Fibroblast of skin of left biceps (primary cell): ENCODE measurements at places on chromosomes 7 and 10.

GRCh38 chr7:91265693-91266066 lies 1.4 kb downstream of the FZD1 start:
- DNase-seq: no peak

DNA sequence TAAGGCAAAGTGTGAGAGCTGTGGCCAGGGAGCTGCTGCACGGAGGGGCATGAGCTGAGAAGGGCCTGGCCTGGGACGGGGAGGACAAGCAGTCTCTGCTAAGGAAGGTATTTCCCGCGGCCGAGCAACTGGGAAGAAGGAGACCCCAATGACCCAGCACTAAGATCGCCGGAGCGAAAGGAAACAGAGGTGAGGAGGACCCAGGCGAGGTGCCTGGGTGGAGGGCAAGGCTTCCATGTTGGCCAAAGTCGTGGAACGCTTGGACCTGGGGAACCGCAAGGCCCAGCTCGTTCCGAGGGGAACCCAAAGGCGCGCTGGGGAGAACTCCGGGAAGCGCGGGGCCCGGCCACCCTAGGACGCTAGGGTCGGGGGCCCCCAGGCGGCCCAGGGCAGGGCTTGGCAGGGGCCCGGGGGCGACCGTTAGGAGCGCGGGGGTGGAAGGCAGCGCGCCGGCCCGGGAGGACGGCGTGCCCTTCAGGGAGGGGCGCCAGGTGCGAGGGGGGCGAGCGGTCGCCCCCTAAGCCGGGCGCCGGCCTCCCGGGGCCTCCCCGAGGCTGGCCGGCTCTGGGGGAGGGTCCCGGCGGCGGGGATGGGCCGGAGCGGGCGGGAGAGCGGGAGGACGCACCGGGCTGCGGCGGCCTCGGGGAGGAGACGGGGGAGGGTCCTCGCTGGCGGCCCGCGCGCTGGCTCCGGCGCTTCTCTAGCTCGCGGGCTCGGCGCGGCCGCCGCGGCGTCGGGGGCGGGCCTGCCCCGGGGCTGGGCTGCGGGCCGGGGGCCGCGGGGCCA lies 545 bp downstream of the GIGYF1 start:
- no peak for DNase-seq

GRCh38 chr10:118237930-118238329 lies 104.2 kb downstream of the FAM204A start:
- no peak for DNase-seq

DNA sequence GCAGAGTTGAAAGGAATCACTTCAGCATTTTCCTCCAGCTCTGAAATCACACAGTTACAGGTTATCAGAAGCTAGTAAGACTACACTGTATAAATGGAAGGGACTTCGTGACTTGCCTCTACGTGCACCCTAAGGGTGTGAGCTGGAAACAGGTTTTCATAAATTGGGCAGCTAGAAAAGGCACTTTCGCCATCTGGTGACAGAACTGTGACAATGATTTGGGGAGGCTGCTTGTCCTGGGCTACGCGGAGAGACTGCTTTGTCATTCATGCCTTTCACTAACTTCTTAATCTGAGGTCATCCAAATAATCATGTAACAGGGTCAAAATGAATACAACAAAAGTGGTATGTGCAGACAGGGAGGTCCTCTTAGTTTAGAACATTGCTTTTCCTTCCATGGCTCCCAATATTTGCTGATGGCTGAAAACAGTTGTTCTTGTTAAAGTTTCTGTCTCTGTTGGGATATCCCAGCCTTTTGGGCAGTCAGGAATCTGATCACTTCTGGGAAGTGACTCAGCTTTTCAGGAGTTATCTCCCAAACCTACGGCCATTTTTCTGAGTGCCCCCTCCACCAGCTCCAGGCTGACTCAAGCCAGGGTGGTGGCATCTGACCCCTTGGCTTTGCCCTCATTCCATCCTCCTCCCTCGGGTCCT lies 17.8 kb downstream of the VWC2 start:
- no peak for DNase-seq

GRCh38 chr7:14478834-14479510 lies 423.6 kb downstream of the DGKB start:
- no peak for DNase-seq

DNA sequence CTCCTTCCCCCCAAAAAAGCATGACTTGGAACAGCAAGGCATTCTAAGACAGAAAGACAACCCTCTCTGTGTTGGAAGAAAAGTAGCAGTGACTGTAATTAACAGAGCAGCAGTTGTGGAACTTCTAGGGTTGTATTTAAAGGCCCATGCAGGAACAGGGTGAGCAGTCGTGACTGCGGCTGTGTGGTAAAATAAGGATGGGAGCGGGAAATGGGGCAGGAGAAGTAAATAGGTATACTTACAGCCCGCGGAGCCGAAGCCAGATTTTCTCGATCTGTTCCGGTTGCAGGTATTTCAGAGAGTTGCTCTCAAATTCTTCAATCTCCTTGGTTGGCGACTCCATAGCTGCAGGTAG lies 179 bp downstream of the PDE1C start:
- DNase-seq: no peak

- DNase-seq: no peak
Observed at GRCh38 chr10:90779548-90779947, 78.3 kb downstream of the HTR7 start.

DNA sequence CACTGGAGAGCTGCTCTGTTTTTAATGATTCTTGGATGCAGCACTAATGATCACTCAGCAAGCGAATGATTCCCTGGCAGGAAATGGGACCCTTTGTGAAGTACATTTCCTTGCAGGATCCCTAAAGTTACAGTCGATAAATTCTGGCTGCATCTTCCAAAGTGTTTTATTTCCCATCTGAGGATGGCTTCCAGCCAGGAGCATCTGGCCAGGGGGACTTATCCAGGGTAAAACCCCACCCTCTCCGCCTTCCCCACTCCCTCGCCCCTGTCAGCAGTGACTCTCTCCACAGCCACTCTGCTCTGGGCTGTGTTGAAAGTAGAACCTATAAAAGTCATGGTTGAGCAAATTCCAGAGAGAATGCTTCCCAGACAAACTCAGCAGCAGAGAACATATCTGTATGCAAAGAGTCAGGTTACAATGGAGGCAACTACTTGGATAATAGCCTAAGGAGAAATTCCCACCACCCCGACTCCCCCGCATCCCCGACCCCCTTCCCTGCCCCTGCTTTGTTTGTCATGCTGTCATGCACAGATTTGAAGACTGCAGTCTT lies 111.0 kb upstream of the ANLN start:
- DNase-seq: peak; percentile 88

DNA sequence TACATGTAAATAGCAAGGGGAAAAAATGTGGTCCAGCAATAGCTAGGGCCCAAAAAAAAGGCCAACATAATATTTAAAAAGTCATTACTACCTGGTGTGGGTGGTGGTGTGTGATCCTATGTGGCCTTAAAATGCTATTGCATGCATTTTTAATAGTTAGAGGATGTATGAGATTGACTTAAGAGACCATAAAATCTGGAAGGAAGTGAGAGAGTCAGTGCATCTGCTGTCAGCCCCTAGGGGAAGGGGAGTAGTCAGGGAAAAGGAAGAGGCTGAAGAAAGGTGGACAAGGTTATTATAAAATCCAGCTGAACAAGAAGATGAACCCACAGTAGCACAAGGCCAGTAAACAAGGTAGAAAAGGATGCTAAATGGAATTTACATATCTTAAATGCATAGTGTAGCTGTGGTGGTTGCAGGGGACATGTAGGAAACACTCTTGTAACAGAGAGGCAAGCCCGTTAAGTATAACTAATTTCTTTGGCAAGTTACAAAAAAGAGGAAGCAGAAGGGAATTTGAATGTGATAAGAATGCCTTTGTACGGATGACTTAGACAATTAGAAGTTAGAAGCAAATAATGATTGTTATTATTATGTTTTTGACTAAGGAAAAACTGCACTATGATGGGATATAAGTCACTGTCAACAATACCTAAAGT lies 11.9 kb upstream of the NDUFA5 start:
- DNase-seq: no peak

DNA sequence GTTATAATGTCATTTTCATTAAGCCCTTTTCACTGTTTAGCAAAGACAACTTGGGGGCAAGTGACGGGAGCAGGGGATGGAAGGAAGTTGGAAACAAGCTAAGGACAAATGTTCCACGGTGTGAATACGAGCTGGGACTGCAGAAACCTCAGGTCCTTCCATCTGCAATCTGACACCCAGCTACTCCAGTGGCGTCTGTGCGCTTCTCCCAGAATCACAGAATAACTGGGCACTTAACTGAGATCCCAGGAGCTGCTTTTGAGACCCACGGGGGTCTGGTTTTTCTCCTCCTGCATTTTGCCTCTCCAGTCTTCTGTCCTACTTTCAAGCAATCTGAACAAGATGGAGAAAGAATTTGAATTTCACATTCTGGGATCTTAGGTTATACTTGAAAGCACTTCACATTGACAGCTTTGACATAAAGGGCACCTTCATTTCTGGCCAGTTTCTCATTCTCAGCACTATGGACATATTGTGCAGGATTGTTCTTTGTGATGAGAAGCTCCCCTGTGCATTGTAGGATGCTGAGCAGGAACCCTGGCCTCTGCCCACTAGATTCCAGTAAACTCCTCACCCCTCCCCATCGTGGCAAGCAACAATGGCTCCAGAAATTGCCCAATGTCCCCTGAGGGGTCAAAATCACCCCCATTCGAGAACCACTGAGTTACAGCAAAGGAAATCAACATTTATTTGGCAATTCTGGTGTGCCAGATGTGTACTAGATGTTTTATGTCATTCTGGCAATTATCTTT lies 194.1 kb downstream of the CACNB2 start:
- no peak for DNase-seq

DNA sequence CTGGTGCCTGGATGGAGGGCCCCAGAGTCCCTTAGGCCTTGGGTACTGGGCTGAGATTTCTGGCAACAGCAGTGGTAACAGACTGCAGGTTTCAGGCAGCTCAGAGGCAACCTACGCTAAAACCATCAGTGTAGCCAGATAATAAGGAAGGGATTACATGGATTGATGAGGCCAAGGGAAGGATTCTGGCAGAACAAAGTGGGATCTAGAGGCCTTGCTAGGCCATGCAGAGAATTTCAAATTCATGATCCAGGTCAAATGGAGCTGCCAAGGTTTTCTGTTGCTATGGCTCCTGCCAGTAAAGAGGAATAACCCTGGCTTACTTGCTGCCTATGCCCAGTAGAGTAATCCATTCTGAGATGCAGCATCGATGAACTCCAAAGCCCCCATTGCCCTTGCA lies 445.7 kb downstream of the ADRA2A start:
- no peak for DNase-seq

DNA sequence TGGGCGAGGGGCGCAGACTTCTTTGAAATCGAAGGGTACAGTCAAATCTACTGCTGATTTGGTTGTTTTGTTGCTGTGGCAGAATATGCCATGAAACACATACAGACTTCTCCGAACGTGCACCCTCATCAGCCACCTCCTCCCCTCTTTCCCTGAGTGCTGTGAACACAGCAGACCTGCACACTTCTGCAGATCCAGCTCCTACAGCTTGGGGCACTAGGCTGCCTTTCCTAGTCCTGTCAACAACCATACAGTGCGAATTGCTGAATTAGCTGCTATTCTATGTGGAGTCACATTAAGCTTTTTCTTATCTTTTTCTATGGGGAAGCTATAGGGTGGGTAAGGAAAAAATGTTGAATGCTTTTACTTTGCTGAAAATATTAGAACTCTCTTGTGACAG lies 57.5 kb downstream of the COL17A1 start:
- no peak for DNase-seq

DNA sequence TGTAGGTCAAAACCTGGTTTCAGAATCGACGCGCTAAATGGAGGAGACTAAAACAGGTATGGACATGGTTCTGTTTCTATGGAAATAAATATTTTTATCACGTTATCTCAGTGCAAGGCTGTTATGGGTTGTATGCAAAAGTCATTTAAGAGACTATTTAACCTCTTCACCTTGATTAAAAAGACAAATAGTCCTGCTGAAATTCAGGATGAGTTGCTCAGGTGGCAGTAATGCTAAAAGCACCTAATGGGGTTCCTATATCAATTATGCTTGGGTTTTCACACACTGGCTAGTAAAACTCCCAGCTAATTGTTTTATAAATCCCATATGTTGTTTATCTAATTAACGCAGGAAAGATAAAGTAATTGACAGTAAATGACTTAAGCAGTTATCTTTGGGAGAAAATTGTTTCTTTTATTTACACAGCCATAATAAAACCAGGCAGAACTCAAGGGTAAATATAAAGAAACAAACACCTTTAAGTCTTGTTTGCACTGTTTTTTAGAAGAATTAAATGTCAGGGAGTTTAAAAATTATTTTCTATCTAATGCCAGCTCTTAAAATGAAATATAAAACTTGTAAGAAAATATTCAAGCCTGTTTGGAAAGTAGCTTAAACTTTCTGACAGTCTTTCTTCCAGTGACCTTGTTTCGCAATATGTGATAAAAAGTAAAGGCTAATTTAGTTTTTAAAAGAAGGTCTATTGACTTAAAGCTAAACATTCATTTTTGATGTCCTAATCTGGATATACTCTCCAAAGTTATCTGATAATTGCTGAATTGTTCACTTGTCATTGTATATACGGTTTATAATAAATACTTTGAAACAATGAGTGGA lies 3.2 kb downstream of the HHEX start:
- no peak for DNase-seq

DNA sequence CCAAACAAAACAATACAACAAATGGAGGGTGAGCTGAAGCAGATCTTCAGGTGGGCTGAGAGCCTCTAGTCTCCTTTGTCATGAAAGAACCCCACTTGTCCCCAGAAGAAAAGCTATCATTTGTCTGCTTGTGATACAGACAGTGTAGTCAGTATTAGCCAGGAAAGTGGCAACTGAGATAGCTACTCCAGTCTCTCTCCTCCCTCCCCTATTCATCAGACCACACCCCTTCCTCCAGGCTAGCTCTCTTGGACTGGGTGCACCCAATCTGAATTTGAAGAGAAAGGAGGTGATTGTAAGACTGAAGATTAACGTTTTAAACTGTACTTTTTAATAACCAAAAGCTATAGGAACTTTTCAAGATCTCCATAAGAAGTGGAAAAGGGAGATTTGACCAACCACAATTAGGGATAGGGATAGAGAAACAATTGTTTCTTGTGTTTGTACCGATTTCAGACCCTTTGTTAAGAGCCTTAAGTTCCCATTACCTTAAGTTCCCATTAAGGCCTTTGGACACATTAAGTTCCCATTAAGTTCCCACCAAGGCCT lies 14.1 kb downstream of the BMPR1A start:
- no peak for DNase-seq

DNA sequence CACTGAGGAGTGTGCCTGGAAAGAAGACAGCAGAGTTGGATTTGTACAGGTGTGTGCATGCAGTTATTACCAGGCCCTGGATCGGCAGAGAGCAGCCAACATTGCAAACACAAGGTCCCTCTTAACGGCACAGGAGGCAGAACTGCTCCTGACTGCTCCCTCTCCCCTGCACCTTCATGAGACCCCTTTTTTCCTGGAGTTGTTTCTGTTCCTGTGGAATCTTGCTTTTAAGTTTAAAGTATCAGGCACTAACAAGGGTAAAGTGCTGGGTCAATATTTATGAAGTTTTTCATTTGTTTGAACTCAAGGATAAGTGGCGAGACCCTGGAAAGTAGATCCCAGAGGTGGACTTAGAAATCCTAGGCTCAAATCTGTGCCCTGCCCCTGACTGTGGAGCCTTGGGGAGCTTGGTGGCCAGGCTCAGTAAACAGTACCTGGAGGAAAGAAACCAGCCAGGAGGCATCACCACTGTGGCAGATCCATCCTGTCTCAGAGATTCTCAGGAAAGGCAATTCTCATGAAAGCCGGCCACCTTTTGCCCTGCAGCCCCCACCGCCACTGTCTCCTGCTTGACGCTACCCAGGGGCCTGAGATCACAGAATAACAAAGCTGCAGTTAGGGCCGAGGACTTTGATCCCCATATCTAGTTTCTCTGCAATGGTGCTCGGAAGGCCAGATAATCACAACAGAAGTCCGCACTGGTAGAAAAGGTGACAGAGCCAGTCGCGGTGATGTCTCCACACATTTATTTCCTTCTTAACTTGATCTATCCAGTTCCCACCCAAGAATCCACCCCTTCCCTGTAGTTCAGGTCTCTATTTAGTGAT lies 36.7 kb downstream of the DDC start:
- no peak for DNase-seq
